ENCODE measurements at places on chromosomes 12 and 14.
A peak's percentile ranks its signal among the peaks of the same experiment; 100 is the strongest.

- no peak for DNase-seq
Measured at GRCh38 chr14:72270749-72271148, 338.5 kb downstream of the RGS6 start.

DNA sequence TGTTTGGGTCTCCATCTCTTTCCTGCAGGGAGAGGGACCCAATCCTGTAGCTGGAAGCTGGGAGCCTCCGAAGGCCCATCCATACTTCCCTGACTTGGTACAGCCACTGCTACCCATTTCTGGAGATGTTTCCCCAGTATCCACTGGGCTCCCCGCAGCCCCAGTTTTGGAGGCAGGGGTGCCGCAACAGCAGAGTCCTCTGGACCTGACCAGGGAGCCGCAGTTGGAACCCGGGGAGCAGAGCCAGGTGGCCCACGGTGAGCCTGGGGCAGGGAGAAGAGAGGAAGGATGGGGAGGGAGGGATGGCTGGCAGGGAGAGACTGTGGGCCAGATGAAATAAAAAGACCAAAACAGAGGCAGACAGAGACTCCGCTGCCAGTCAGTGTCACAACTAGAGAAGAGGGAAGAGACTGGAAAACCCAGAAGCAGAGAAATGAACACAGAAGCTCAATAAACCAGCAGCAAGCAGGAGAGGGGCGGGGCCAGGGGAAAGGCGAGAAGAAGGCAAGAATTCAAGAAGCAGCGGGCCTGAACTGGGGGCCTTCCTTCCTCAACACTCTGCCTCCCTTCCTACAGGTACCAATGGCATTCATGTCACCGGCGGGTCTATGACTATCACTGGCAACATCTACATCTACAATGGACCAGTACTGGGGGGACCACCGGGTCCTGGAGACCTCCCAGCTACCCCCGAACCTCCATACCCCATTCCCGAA is 6.3 kb downstream of the LTBR start:
- DNase-seq: no peak

DNA sequence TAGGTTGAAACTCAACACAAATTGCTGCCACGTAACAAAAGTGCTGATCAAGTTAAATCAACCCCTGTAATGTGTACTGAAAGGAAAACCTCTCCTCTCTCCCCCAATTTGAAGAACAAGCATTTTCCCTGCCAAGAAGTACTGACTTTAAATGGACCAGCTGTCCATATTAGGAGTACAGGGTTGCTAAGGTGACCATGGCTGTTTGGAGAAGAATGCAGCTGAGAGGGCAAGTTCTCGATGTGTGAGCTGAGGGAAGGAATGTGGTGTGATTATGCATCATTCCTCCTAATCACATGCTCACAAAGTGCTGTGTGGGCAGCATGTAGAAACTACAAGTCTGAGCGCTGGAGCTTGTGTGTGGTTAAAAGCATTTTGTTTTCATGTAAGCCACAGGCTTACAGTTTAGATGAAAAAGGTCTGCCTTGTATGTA is 50.9 kb upstream of the CCT2 start:
- DNase-seq: peak; percentile 48

DNA sequence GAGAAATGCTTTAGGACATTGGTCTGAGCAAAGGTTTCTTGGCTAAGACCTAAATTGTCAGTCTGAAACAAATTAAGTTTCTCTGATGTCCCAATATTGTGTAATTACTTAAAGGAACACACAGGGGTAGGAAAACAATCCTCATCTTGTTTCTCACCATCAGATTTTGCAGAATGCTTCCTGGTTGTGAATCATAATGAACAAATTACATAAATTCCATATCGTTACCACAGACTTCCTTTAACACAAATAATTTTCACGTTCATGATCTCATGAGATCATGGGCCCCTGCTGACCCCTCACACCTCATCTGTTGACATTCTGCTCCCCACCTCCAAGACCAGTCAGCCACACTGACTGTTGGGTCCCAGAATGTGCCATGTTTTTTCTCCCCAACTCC is 194.1 kb downstream of the MON2 start:
- no peak for DNase-seq

DNA sequence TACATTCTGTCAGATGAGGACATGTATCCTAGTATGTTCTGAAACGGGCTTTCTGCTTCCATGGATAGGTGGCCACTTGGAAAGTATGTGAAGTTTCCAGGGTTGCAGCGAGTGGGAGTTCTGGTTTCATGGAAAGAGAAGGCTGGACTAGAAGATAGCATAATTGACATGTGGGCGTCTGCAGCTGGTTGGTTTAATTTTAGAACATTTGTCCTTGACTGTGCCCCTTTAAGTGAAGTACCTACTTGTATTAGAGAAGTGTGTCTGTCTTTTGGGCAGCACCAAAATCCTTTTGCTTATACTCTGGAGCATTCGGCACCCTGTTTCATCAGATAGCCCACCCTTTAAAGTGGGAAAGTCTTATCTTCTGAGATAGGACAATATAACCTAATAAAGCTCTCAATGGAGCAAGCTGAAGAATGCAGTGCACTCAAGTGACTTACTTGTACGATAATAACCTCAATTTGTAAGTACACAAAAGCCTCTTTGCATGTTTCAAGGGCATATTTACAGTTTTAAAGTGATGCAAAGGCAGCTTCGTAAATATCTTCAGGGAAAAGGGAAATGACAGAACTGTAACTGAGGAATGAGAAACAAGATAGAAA is 35.2 kb downstream of the NTN4 start:
- DNase-seq: no peak

DNA sequence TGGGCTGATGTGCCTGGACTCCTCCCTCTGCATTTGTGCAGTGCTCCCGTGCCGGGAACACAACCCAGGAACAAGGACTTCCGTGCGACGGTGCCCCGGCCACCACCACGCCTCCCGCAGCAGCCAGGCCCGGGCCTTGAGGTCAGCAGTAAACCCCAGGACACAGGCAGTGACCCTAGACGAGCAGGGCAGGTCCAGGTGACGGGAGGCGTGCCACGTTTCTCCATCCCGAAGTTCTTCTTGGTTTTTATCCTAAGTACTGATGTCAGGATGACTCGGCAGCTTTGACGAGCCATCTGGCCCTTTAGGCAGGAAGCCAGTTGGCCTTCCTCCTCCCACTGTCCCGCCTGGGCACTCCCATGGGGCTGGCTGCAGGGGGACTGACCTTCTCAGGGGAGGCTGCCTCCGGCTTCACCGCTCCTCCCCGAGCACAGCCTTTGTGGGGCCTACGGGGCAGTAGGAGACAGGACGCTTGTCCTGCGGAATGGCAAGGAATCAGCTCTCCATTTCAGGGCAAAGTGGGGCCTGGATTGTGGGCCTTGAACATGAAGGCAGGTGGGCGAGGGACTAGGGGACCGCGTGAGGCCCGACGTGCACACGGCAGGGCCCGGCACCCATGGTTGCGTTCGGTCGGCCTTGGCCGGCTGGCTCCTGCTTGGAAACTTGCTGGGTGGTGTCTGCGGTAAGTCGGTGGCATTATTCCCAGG is 94.1 kb downstream of the FBXL14 start:
- peak; percentile 51 for DNase-seq

GRCh38 chr12:57772429-57773322 is at the start of gene EEF1AKMT3:
TSS of gene EEF1AKMT3 (plus strand) at chr12:57772614. CDS start at chr12:57772725, 111 bp downstream.
- DNase-seq: peak; percentile 78

GRCh38 chr14:93619176-93619793 is 169.0 kb downstream of the PRIMA1 start:
- DNase-seq: peak; percentile 72

GRCh38 chr12:12561371-12562015 is 1.2 kb downstream of the DUSP16 start:
- peak; percentile 55 for DNase-seq

DNA sequence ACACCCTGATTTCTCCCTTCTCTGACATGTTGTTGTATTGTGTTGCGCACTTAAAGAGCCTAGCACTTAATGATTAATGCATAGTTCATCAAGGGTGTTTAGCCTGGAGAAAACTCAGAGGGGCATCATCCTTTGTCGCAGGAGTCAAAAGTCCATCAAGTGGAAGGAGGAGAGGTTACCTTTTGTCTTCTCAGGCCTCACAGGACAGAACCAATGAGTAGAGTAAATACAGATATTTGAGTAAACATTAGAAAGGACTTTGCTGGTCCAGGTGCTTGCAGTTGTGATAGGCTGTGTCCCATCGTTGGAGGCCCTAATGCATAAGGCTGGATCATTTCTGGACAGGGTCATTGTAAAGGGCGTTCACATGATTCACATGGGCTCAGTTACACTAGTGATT is 430.9 kb downstream of the PCNX1 start:
- DNase-seq: no peak

DNA sequence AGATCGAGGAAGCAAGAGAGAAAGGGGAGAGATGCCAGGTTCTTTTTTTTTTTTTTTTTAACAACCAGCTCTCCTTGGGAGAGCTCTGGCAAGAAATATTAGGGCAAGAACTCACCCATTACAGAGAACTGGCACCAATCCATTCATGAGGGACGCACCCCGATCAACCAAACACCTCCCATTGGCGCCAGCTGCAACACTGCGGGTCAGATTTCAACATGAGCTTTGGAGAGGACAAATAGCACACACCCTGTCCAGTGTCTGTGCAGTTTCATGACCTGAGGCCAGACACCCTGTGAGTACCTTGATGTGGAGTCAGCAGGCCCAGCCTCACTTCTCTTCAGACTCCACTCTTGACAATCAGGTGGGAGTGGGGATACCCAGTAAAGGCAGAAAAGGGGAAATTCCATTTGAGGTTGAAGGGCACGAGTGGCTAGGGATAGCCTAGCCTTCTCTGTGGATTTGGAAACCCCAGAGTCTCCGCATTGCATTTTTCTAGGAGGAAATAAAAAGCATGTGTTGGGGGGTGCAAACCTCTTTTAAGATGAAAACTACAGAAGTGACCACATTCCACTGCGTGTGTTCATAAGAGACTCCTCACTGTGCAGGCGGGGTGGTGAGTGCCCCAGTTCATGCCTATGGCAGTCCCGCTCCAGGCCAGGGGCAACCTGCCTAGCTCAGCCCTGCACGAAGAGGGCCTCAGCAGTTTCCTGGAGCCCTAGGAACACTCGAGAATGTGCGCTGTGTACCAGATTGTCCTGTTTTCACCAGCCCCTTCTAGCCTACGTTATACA is 42.4 kb upstream of the GPATCH2L start:
- no peak for DNase-seq

- peak; percentile 43 for DNase-seq
Measured at GRCh38 chr12:2094597-2094996, 41.8 kb downstream of the CACNA1C start.

- no peak for DNase-seq
Measured at GRCh38 chr12:5376591-5377207, 55.2 kb upstream of the NTF3 start.

DNA sequence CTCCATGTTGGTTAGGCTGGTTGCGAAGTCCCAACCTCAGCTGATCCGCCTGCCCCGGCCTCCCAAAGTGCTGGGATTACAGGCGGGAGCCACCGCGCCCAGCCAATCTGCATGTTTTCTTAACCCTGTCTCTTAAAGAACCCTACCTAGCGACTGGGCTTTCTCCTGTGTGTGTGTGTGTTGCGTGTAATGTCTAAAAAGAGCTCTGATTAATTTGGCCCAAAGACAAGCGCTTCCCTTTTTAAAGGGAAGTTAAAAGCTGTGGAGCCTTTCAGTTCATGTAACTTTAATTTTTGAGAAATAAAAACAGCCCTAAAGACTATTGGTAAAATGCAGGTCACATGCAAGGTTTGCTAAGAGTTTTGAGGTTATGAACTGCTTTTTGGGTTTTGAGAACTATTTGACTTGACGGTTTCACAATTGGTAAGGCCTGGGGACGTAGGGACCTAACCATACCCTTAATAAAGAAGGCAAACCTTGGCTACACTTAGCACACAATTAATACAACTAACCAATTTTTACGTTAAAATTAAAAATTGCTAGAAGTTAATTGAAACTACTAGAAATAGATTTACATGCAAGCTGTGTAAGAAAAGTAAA is 103.2 kb downstream of the KCNMB4 start:
- no peak for DNase-seq

- DNase-seq: peak; percentile 78
Measured at GRCh38 chr14:24339284-24340151, at the start of gene RIPK3. TSS of gene RIPK3 (minus strand) at chr14:24339991. CDS start at chr14:24339826, 165 bp downstream.

DNA sequence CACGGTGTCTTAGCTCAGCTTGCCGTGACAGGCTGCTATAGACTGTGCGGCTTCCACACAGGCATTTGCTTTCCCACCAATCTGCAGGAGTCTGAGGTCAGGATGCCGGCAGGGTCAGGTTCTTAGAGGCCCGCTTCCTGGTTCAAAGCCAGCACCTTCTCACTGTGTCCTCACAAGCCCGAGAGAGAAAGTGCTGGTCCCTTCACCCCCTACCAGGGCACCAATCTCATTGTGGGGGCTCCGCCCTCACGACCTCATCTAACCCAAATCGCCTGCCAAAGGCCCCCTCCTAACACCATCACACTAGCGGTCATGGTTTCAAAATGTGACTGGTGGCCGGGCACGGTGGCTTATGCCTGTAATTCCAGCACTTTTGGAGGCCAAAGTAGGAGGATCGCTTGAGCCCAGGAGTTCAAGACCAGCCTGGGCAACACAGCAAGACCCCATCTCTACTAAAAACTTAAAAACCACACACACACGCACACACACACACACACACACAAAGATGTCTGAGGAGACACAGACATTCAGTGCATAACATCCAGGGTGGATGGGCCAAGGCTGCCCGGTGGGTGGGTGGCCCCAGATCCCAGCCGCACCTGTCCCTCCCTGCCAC is 26.8 kb downstream of the MMP17 start:
- no peak for DNase-seq

DNA sequence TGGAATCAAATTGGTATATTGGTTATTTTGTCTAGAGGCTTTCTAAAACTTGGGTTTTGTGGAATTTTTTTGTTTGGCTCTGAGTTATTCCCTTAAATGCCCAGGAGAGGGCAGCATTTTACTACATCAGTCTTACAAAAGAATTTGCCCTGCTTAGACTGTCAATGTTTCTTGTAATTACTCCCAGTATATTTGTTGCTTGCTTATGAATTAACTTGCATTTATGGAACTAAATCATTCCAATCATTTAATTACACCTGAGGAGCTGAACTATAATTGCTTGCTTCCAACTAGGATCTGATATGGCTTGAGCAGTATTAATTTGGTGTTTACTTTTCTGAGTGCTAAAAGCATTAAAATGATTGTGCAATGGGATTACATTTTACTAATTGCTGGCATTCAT is 48.7 kb downstream of the MIPOL1 start:
- DNase-seq: peak; percentile 73

GRCh38 chr14:90406384-90406798 is 9.6 kb downstream of the CALM1 start:
- DNase-seq: no peak

DNA sequence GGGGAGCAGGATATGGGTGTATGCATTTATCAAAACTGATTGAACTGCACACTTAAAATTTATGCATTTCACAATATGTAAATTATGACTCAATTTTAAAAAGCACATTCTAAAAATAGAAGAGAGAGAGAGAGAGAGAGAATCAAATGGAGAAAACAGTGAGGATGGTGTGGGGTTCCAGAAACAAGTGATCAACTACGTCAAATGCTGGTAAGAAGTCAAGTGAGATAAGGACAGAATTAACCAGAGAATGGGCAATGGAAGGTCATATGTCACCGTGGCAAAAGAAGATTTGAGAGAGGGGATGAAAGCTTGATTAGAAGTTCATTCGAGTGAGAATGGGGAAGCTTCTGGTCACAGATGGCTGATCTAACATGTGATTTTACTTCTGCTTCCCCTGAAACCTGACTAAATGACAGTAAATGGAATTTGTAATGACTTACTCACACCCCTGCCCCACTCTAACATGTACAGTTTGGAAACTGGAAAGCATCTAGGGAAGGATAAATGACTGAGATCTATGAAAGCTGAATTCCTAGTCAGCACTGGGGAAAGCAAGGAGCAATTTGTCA is 276.5 kb upstream of the AMIGO2 start:
- peak; percentile 82 for DNase-seq

- DNase-seq: peak; percentile 76
Measured at GRCh38 chr12:12719496-12719895, 2.3 kb downstream of the CDKN1B start.

GRCh38 chr12:2228535-2228934 is 175.7 kb downstream of the CACNA1C start:
- no peak for DNase-seq
